ENCODE measurements at places on chromosomes 1 and 21.
A peak's percentile ranks its signal among the peaks of the same experiment; 100 is the strongest.

DNA sequence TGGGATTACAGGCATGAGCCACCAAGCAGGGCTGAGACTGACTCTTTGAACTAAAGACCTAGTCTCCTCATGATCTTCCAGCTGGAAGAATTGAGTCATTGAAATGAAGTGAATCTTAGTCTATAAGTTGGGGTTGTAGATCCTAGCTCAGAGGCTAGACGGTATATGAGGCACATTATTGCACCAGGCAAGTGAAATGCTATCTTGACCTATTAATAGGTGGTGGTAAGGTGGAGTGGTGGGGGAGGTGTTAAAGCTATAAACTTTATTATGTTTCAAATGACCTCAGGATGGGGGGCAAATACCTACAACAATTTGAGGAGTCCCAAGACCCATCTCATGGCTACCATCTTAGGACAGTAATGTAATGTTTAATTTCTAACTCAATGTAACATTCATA is 36.8 kb upstream of the SLC16A1 start:
- DNase-seq, result no peak

DNA sequence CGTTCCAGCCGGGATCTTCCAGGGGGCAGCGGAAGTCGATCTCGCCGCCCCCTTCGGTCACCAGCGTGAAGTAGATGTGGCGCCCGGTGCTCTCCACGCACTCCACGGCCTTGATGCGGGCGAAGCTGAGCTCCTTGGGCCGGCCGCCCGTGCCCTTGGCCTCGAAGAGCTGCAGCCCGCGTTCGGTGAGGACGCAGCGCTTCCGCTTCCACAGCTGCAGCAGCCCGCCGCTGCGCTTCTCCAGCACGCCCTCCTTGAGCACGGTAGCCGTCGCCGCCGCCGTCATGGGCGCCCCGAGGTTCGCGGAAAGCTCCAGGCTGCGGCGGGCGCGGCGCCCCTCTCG is 516 bp downstream of the PHLDA3 start:
- no peak for DNase-seq

- no peak for DNase-seq
Observed at GRCh38 chr1:116273042-116273783, 99.8 kb upstream of the ATP1A1 start.

DNA sequence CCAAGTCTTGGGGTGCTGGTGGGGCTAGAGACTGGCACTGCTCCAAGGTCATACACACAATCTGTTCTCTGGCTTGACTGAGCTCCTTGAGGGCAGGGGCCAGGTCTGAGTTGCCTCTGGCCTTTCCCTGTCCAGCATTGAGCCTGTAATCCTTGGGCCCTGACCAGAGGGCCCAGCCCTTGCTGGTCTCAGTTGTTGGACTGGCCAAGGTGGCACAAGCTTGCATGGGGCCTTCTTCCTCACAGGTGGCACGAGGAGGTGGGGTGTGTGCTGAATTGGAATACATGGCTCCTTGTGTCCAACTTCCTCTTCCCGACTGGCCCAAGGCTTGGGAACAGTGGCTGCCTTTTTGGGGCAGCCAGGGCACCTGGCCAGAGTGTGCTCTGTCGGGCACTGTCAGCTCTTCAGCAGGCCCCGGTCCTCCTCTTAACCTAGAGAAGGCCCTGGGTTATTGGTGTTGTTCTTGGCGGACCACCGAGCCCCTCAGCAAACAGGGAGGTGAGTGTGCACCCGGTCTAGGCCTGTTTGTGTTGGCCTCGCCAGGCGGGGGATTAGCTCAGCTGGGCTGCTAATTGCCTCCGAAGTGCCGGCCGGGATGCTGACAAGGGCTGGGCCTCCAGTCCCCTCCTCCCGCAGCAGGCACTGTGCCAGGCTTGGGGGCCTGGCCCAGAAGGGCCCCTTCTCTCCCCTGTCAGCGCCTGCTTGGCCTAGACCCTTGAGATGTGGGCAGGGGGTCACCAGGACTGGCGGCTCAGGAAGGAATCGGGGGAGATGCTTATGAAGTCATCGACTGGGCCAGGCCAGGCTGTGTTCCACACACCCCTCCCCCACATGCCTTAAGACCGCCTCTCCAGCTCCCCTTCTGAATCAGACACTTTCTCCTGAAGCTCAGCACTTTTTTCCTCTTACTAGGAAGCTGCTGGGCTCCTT is 28.5 kb downstream of the WNT4 start:
- no peak for DNase-seq

DNA sequence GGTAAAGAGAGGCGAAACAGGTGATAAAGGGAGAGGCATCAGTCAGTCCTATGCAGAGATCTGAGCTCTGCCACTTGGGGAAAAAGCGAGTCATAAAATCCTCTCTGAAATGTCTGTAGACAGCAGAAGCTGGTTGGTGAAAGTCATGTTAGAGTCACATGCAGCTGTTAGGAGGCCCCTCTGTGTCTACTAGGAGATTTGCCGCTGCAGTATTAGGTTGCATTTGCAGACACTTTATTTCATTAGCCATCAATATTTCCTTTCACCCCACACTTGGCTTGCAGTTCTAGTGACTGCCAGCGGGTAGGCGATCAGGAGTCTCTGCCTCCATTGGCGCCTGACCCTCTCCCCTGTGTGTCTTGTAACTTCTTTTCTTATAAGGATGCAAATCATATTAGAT is 16.2 kb downstream of the ATP1A4 start:
- DNase-seq, result no peak

DNA sequence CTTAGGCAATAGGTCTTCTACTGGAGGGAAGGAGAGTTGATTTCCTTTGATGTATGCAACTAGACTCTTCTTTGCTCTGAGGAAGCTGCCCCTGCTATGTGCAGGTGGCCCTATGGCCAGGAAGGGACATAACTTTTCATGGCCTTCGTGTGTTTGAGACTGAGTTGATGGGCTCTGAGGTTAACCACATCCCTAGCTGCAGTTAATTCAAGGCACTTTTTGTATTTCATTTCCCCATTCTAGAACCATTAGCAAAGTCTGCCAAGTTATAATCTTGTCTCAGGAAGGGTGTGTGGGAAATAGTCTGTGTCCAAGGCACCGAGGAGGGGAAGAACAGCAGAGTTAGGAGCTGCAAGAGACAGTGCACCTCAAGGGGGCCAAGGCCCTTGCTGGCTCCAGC is 2.5 kb downstream of the FCRL4 start:
- no peak for DNase-seq

DNA sequence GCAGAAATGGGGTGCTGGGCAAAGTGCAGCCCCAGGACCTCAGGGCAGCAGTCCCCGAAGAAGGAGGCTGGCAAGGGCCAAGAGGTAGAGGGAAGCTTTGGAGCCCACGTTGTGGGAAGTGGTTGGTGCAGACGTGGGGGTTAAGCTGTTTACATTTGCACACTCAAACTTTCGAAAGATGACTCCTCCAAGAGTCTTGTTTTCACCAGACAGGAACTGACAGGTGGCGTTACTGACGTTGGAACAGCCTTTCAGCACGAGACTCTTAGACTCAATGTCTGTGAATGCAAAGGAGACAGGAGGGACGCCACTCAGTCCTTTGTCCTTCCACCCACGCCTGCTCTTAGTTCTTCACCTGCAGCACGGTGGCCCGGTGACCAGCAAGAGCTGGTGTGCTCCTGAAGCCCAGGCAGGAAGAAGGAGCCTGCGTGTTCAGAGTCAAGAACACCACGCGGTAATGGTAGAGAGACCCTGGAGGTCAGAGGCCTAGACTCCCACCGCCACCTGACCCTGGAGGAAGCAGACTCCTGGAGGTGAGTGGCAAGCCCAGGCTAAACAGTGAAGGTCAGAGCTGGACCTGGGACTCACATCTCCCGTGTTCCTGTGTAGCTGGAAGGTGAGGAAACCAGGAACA is 15.9 kb downstream of the LYPD8 start:
- DNase-seq, result no peak

DNA sequence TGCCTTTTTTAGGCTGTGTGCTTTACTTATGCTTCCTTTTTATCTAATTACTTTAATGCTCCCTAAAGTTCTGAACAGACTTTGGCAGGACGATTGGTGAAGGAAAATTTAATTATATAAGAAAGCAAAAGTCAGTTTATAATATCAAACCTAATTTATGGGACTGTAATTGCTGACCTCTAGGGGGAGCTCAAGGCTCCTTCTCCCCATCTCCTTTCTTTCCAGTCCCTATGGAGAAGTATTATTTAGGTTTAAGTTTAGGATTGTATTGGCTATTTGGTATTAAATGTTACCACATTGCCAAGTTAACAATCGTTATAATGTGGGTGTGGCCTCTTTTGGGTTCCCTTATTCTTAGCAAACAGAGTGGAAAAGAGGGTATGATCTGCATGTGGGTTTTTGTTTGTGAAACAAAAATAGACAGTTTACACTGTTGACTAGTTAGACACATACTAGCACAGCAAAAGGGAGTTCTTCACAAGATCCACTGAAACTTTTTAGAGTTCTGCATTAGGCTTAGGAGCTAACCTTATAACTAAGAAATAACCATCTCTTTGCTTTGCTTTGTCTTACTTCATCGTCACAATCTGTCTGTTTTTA is 48.2 kb upstream of the TNFSF4 start:
- DNase-seq, result peak; percentile 15

DNA sequence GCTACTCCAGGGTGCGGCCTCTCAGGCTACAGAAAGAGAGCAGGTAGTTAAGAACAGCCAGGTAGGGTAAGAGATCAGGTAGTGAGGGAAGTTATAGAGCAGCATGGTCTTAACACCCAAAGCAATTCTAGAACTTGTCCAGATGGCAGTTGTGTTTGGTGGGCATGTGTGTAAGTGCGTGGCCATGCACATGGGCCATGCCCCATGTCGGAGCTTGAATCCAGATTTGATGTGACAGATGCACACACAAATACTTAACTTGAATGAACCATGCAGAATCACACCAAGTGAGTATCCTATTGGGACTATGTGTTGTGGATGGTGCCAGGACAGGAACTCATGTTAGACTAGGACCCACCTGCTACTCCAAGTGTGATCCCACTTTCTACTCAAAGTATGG is 145.7 kb upstream of the HMGB4 start:
- no peak for DNase-seq

GRCh38 chr1:203625628-203626019 is 1.0 kb upstream of the ATP2B4 start:
- peak; percentile 50 for DNase-seq

DNA sequence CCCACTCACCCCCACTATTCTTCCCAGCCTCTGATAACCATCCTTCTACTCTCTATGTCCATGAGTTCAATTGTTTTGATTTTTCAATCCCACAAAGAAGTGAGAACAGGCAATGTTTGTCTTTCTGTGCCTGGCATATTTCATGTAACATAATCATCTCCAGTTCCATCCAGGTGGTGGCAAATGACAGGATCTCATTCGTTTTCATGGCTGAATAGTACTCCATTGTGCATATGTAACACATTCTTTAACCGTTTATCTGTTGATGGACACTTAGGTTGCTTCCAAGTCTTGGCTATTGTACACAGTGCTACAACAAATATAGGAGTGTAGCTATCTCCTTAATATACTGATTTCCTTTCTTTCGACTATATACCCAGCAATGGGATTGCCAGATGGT is 169.3 kb upstream of the NFIA start:
- DNase-seq, result no peak

GRCh38 chr21:45387506-45387905 is 17.5 kb upstream of the COL18A1 start:
- DNase-seq, result no peak

GRCh38 chr1:93080179-93080823 is 1.2 kb downstream of the MTF2 start:
- DNase-seq, result no peak

- no peak for DNase-seq
Observed at GRCh38 chr1:235313931-235314678, 13.9 kb downstream of the ARID4B start.

GRCh38 chr1:151612501-151613281 is 841 bp downstream of the SNX27 start:
- no peak for DNase-seq

DNA sequence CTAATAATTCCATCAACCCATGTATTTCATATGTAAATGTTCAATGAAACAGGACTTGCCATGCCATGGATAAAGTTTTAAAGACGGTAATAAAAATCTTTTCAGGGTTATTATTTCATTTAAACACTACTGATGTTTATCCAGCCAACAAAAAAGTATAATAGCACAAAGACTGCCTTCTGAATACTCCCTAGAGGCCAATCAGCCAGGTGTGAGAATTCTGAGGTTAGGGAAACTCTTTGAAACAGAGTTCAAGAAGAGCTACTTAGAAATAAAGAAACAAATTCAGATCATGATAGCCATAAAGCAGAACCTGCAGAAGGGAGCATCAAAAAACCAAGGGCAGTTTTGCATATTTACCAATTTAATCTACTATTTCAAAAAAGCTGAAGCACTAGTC is 48.7 kb downstream of the AKT3 start:
- no peak for DNase-seq

GRCh38 chr1:201250326-201251011 is 32.8 kb upstream of the PKP1 start:
- DNase-seq, result no peak

- no peak for DNase-seq
Observed at GRCh38 chr1:223776075-223776814, 63.9 kb downstream of the CAPN2 start.

GRCh38 chr1:167268347-167268787 is 47.7 kb downstream of the POU2F1 start:
- DNase-seq, result no peak

DNA sequence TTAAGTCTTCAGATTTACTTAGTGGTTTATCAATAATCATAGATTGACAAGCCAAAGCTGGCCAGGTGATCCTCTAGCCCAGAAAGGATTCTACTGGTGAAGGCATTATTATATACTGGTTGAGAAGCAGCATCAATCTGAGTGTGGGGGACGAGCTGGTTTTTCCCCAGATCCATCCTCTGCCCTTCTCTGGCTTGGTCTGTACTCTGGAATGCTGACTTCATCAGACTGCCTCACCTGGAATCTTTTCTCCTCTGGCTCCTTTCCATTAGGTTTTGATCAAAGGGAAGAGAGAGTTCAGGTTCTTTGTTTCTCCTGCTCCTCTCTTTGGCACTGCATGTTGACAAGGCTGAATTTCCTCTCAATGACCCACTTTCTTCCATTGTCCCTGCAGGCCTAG is 93.9 kb downstream of the KCTD3 start:
- no peak for DNase-seq

DNA sequence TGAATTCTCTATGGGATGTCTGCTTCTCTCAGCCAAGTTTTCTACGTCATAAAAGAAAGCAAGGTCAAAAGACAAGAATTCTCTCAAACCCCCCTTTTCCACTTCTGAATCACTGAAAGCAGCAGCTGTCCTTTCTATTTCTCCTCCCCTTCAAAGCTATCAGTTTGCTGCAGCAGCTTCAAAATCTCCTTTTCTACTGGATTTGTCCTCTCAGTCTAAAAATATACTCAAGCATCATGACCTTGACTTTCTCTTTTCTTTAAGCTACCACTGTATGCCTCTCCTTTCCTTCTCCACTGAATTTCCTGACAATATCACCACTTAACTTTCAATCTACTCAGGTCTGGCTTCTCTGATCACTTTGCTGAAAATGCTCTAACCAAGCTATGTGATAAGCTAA is 1.9 kb downstream of the WDR64 start:
- DNase-seq, result no peak

GRCh38 chr1:1677718-1678580 is 14.6 kb downstream of the SLC35E2B start:
- DNase-seq, result peak; percentile 43

DNA sequence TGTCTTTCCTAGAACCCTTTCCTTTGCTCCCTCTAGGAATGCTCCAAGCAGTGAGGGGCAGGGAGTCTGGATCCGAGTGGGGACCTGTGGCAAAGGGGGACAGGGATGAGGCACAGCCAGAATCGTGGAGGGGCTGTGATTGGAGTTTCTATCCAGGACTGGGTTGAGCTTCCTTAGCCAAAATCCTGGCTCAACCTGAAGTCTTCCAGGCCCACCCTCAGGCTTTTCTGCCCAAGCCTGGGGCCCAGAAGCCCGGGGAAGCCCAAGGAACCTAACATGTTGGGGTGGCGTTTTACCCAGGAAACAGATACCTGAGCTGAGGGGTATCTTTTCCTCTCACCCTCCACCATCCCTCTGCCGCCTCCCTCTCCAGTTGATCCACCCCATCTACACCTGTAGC is 5.4 kb downstream of the MYOG start:
- DNase-seq, result no peak

All from CD4-positive, alpha-beta T cell (primary cell).